ENCODE measurements at places on chromosomes 13 and 19. TPM values are rescaled to one million over a fixed set of nuclear protein-coding genes. Genes with fewer than 3 reads are reported as not detected.

- no peak for DNase-seq
Observed at GRCh38 chr13:92602560-92602959, 624.0 kb upstream of the GPC6 start.

IRS2 gene
- 26.9 TPM for total RNA-seq

DNA sequence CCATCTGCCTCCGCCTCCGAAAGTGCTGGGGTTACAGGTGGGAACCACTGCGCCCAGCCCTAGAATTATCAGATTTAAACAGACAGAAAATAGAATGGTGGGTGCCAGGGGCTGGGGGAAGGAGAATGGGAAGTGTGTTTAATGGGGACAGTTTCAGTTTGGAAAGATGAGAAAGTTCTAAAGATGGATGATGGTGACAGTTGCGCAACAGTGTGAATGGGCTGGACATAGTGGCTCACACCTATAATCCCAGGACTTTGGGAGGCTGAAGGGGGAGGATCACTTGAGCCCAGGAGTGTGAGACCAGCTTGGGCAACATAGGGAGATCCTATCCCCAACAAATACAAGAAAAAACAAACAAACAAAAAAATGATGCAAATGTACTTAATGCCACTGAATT is 15.9 kb downstream of the KANK2 start:
- no peak for DNase-seq

DNA sequence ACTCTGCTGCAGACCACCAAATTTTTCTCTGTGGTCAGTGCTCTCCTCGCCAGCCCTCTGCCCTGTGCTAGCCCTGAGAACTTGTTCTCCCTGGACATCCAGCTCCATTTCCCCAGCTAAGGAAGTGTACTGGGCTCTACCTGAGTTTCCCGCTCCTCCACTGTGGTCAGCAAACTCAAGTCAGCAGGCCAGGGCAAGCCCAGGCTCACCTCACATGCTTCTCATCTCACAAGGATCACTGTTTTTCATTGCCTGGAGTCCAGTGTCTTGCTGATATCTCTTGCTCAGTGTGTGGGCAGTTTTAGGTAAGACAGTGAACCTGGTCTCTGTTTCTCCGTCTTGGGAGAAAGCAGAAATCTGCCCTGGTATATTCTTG is 201.4 kb downstream of the FOXO1 start:
- no peak for DNase-seq

DNA sequence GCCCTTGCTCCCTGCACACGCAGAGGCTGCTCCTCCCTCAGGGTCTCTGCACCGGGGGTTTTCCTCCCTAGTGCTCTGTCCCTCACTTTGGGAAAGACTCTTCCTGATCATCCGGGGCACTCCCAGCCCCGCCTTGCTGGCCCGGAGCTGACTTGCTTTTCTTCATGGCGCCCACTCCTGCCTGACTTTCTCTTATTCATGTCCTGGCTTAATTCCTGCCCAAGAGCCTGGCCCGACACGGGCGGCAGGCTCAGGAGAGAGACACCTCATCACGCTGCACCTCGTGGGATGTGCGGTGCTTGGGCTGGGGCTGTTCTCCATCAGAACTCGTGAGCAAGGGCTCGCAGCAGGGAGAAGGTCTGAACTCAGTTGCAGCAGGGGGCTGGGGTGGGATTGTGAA is 11.8 kb upstream of the PLA2G4C start:
- DNase-seq = no peak

DNA sequence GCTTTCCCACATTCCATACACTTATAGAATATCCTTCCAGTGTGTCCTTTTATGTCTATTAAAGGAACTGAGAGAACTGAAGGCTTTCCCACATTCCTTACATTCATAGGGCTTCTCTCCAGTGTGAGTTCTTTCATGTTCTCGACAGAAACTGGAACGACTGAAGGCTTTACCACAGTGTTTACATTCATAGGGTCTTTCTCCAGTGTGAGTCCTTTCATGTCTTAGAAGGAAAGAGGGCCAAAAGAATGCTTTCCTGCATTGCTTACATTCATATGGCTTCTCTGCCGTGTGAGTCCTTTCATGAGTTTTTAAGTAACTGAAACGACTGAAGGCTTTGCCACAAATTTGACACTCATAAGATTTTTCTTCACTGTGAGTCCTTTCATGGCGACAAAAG is 22.3 kb downstream of the ZNF44 start:
- no peak for DNase-seq

DNA sequence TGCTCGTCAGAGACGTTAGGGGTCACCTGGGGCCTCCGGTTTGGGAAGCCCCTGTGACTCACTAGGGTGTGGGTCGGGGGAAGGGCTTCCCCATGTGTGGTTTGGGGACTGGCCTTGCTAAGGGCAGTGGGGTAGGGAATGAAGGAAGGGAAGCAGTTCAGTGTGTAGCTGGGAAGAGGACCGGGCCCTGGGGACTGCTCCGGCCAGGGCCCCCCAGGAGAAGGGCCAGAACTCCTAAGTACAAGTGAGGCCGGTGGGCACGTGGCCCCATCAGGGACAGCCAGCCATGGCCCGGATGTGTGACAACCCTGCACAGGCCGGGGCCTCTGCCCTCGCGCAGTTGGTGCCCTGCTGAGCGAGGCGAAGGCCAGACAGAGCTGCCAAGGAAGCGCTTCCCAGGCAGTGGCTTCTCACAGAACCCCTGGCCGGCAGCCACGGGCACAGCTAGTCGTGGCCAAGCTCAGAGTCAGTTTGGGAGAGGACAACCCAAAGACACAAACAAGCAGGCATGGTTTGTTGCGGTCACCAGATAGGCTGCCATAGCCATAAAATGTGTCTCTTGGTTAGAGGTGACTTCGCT is 25.7 kb downstream of the TEX29 start:
- no peak for DNase-seq

DNA sequence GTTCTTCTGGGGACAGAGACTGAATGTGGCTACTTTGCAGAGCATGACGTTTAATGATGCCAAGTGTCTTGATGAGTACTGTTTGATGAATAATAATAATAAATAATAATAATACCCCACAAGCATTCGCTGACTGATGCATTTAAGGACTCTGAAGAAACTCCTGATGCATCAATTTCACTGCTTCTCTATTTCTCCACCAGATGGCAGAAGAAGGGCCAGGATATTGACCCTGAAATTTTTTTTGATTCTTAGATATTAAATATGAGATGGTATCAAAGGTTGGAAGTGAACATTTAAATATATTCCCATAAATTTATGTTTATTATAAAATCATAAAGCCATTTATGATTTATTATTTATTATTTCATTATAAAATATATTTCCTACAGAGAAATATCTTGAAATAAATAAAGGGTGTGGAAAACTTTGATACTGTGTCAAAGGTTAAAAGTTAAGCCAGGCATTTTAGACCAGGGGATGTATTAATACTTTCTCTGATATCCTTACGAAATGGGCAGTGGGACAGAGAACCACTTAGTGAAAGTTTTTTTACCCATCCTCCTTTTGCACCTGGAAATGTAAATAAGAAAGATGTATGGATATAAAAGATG is 170.9 kb downstream of the LACC1 start:
- peak; percentile 34 for DNase-seq

- DNase-seq = no peak
Observed at GRCh38 chr13:111206148-111206547, 91.0 kb downstream of the ARHGEF7 start.

- no peak for DNase-seq
Observed at GRCh38 chr19:49614096-49614833, 23.3 kb downstream of the PRR12 start.

GRCh38 chr19:45882652-45883585 is 3.0 kb downstream of the IRF2BP1 start:
- DNase-seq = peak; percentile 76

- no peak for DNase-seq
Observed at GRCh38 chr13:73598020-73598712, 536.0 kb downstream of the KLF12 start.

BSPH1 gene
- total RNA-seq = not detected

RBM42 gene
- total RNA-seq = 52.2 TPM

DNA sequence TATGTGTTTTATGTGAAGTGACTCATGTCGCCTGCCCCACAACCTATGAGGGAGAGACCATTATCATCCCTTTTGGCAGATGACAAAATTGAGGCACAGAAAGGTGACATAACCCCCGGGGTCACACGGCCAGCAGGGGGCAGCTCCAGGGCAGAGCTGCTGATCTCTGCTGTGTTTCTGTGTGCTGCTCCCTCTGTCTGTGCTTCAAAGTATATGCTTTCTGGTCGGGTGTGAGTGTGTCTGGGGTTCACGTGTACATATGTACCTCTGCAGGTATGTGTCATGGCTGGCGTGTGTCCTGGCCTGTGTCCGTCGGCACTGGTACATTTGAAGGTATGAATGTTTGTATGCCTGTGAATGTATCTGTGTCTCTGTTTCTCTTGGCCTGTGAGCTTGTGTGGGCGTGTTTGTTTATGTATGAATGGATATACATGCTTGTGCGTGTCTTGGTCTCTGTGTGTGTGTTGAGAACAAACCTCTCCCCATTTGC is 7.1 kb downstream of the LIPE start:
- DNase-seq = peak; percentile 56

DNA sequence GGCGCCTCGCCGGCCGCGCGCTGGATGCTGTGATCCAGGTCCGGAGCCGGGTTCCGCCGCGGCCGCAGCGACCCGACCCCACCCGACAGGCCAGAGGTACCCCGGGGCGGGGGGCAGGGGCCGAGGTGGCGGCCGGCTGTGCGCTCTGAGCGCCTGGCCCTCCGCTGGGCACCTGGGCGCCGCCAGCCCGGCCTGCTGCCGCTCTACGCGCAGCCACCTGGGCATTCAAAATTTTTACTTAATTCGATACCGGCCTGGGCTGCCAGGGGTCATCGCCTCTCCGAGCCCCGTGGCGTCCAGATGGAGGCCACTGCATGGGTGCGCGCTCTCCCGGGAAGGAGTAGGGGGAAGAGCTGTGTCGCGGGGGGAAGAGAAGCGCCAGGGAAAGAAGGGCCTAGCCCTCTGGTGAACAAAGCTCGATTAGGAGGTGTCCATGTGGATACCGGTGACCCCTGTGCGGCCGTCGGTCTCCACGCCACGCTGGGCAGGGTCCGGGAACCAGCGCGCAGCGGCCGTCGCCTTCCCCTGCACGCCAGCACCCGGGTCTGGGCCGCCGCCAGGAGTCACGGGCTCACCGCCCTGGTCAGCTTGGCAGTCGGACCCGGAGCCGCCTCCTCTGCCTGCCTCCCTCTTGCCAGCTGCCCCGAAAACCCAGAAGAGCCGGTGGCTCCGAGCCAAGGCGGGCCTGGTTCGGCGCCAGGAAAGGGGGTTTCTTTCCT is 666 bp downstream of the BIVM start:
- DNase-seq = no peak

DNA sequence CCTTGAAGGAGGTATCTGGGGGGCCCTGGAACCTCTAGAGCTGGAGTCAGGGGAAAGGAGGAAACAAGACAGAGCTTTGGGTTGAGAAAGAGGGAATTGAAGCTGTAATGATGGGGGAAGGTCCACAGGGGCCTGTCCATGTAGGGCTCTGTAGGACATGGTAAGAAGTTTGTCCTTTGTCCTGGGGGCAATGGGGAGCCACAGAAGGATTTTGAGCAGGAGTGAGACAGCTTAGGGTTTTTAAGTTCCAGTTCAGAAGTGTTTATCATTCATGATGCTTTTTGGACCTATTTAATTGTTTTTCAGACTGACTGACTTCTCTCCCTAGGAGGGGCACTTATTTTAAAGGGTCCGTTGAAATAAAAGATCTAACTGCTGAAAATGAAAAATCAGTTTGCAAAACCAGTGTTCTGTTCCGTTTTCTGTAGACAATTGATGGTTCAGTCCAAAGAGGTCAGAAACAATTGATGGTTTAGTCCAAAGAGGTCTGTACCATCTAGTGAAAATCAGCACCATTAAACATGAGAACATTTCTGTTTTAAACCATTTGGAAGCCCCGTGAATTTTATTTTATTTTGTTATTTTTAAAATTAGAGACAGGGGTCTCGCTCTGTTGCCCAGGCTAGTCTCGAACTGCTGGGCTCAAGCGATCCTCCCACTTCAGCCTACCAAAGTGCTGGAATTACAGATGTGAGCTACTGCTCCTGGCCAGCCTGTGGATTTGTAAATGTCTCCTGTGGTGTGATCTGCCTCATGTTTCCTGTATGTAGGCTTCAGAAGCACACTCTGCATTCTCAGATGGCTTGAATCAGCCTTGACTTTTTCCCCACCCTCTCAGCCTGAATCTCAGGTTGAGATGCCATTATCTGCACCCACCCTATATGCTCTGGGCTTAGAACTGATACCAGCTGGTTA is 8.4 kb downstream of the PLD3 start:
- no peak for DNase-seq

DNA sequence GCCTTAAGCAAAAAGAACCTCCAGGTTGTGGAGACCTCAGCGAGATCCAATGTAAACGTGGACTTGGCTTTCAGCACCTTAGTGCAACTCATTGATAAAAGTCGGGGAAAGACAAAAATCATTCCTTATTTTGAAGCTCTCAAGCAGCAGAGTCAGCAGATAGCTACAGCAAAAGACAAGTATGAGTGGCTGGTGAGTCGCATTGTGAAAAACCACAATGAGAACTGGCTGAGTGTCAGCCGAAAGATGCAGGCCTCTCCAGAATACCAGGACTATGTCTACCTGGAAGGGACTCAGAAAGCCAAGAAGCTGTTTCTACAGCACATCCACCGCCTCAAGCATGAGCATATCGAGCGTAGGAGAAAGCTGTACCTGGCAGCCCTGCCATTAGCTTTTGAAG is 58.5 kb downstream of the ARHGAP35 start:
- no peak for DNase-seq

DNA sequence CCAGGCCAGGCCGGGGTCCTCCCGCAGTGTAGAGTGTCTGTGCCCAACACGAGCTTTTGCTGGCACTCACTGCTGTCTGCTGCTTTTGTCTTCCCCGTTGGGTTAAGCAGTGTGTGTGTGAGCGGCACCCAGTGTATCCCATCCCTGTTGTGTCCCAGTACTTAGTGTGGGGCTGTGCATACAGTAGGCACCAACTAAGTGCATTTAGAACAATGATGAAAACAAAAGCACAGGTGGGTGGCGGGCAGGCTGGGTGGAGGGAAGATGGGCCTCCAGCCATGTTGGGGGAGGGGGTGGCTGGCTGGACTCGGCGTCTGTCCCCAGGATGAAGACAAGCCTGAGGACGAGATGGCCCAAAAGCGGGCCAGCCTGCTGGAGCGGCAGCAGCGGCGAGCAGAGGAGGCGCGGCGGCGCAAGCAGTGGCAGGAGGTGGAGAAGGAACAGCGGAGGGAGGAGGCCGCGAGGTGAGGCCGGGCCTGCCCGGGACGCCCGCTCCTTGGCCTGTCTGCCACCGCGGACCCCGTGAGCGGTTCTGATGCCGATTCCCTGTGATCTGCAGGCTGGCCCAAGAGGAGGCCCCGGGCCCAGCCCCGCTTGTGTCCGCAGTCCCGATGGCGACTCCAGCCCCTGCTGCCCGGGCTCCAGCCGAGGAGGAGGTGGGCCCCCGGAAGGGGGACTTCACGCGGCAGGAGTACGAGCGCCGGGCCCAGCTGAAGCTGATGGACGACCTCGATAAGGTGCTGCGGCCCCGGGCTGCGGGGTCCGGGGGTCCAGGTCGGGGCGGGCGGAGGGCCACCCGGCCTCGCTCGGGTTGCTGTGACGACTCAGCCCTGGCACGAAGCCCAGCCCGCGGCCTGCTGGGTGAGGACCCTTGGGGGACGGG is 14.2 kb downstream of the XAB2 start:
- no peak for DNase-seq

All from naive thymus-derived CD4-positive, alpha-beta T cell (primary cell).